CD4-positive, alpha-beta T cell (primary cell): ENCODE measurements at places on chromosomes 4 and X. TPM values are rescaled to one million over a fixed set of nuclear protein-coding genes. Genes with fewer than 3 reads are reported as not detected.

GRCh38 chr4:51960486-51960885, 59.7 kb downstream of the LRRC66 start:
- DNase-seq, result no peak

DNA sequence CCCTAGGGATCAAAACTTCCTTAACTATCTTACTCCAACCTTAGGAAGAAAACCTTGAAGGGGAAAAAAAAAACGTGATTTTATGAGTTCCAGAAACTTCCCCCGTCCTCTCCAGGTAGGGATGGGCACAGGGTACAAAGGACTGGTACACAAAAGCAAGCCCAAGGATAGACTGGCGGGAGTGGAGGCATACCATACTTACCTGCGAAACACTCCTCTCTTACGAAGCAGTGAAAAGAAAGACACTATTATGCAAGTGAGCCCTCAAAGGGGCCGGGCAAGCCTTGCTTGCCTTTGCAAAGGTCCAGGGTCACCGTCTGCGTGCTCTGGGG, 651 bp downstream of the TSPAN6 start:
- no peak for DNase-seq

DNA sequence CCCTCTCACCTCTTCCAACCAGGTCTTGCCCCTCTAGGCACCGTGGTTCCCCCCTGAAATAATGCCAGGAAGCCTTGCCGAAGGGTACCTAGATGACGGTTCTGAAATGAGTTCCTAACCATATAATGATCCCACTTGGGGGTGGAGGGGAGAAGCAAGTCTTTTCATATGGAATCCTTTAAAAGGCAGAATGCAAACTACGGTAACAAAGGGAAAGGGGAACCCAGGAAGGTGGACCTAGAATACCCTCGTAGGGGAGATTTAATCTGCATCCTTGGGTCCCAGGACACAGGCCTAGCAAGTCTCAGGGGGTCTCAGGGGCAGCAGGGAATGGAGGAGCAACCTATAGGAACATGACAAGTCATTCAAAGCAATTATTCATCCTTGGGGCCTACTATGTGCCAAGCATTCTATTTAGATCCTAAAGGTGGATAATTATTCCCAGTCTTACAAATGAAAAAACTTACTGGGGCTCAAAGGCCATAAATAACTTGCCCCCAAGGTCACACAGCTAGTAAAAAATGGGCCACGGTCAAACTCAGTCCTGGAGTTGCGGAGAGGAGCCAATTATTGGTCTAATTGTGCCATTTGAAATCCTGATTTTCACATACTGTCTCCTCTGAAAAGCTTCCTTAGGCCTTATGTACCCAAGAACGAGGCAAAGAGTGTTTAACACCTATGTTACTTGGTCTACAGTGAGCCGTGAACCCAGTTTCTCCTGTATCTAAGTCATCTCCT, 8.8 kb downstream of the BCOR start:
- no peak for DNase-seq

GRCh38 chrX:134721766-134722532, 63.7 kb upstream of the PLAC1 start:
- no peak for DNase-seq

- DNase-seq, result no peak
Observed at GRCh38 chr4:185721190-185722028, 90.6 kb downstream of the SORBS2 start.

DNA sequence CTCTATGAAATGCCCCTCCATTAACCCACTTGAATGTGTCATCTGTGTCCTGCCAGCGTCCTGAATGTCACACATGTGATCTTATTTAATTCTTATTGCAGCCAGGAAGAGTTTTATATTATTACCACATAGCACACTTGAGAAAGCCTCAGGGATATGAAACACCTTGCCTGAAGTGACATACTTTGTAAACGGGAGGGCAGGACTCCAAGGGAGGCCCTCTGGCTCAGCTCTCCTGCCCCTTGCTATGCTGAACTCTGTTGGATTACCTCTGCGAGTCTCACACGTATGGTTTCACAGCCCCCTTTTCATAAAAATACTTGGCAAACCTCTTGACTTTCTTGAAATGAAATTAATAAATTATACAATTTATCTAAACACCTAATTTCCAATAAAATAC, 11.1 kb upstream of the ZCCHC4 start:
- no peak for DNase-seq

- DNase-seq, result no peak
Observed at GRCh38 chrX:19127649-19128168, 5.4 kb upstream of the ADGRG2 start.

GRCh38 chrX:108426262-108426661, 12.0 kb downstream of the COL4A6 start:
- DNase-seq, result no peak

GRCh38 chrX:51641421-51642021, 22.8 kb upstream of the CENPVL3 start:
- DNase-seq, result no peak

DNA sequence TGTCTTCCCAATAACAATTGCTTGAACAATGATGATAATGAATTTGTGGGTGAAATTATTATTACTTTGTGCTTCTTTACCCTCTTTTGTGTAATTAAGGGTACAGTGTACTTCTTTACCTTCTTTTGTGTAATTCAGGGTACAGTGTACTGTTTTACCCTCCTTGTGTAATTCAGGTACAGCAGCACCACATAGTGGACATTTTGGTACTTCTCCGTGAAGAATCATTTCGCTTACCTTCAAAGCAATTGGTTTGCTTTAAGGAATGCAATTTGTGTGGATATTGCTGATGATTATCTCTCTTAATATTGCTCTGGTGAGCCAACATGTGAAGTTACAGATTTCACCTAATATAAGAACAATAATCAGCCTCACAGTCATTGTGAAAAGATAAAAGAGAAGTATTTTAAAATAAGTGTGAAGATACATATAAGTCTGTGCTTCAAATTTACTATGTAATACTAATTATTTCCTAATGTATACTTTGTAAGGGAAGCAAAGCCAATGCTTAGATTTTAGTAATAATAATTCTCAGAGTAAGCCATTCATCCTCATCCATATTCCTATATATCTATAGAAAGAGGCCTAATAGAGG, 27.2 kb upstream of the SEC24B start:
- DNase-seq, result no peak

- DNase-seq, result no peak
Observed at GRCh38 chr4:110361921-110362320, 114.0 kb upstream of the ENPEP start.

DNA sequence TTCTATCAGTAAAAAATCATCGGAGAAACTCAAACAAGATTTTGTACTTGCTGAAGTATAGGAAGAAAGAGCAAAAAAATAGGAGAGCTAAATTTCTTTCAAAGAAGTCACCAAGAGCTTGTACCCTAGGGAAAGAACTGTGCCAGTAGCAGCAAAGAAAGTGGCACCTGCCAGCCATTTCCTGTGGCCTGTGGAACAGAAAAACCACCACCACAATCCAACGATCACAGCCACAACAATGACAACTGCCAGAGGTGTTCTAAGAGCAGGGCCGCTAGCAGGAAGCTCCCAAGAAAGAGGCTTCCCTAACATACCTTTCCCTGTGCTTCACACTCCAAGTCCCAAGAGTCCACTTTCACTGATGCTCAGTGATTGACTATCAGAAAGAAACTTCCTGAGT, 266.1 kb upstream of the GPC4 start:
- DNase-seq, result no peak

GRCh38 chr4:67874986-67875385, 8.8 kb downstream of the TMPRSS11D start:
- DNase-seq, result no peak

GRCh38 chr4:41949531-41949930, 14.3 kb downstream of the TMEM33 start:
- no peak for DNase-seq

GRCh38 chrX:68413254-68413653, 20.0 kb downstream of the OPHN1 start:
- no peak for DNase-seq

DNA sequence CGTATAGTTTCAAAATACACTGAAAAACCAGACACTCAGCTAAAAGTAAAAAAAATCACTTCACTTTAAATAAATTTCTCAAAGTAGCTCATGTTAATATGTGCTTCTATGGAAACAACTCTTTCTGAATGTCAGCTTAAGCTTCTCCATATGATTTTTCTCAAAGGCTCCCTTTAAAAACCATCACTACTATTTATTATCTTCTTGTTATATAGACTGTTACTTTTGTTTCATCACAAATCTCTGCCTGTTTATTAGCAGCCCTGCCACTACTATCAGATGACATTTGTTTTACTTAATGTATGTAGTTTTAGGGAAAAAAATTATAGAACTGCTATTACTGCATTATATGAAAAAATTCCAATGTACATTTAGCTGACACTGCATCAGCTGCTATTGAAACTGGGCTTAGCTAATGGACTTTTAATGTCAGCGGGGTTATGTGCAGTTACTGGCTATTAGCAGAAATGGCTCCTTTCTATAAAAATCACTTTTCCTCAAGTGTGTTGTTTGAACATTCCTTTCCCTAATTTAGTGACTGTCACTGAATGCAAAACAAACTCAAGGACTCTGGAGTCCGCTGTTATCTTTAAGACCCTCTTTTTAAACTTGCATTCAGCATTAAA, 10.8 kb downstream of the UNC5C start:
- DNase-seq, result no peak

DNA sequence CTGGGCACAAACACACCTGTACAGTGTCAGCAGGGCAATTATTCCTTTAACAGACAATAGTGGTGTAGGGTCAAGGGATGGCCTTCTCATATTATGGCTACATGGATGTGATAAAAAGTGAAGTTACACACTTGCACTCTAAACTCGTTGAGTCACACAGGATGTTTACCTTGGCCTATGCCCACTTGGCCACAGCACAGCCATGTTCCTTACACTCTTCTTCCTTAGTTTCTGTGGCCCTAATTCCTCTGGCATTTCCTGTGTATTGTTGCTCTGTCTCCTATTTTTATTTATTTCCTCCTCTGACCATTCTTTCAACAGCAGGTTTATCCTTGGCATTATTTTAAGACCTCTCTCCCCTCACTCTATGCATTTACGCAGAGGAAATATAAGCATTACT, 86.8 kb upstream of the NPFFR2 start:
- DNase-seq, result no peak

DNA sequence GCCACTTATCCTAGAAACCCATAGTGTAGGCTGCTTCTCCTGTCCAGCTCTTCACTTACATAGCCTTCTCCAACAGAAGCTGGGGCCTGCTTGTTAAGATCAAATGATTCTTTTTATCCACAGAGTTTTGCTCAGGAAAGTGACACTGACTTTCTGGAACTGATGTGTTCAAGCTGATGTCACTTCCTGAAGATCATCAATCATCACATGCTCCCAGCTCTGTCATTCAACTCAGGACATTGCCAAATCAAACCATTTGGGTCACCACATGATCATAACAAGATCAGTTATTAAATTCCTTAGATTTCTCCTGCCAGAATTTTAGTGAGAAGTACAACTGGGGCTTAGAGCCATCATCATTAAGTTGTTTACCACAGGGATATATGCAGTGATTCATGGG, 39.4 kb downstream of the GLRA3 start:
- no peak for DNase-seq

DNA sequence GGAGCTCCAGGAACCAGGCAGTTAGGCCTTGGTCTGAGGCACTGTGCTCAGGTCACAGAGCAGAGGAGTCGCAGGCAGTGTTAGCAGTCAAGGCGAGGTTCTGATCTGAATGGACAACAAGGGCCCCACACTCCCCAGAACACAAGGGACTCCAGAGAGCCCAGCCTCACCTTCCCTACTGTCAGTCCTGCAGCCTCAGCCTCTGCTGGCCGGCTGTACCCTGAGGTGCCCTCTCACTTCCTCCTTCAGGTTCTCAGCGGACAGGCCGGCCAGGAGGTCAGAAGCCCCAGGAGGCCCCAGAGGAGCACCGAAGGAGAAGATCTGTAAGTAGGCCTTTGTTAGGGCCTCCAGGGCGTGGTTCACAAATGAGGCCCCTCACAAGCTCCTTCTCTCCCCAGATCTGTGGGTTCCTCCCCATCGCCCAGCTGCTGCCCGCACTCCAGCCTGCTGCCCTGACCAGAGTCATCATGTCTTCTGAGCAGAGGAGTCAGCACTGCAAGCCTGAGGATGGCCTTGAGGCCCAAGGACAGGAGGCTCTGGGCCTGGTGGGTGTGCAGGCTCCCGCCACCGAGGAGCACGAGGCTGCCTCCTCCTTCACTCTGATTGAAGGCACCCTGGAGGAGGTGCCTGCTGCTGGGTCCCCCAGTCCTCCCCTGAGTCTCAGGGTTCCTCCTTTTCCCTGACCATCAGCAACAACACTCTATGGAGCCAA, 26.2 kb downstream of the MAGEA9 start:
- DNase-seq, result no peak

DNA sequence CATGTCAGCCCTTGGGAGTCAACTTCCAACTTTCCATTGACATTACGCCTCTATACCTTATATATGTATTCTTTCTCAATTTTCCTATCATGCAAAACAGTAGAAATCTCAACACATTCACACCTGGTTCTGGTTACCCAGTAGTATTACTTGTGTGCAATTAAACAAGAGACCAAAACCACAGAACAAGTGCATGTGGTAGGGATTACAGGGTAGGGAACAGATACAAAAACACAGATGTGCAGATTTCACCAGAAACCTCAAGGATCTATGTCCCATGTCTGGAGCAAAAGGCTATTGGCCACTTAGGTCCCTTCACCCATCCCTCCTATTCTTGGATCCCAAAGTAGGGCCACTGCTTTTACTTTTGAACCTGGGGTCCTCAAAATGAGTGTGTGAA, 143.6 kb upstream of the ZCCHC13 start:
- DNase-seq, result no peak

DNA sequence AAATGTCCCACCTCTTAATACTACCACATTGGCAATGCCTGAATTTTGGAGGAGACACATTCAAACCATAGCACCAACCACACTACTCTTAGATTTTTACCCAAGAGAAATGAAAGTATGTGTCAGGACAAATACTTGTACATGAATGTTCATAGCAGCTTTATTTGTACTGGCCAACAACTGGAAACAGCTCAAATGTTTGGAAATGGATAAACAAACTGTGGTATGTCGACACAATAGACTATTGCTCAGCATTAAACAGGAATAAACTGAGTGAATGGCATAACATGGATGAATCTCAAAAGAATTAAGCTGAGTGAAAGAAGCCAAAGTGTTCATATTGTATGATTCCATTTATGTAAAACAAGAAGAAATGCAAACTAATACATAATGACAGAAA, 18.5 kb upstream of the EDA start:
- DNase-seq, result no peak

- no peak for DNase-seq
Observed at GRCh38 chr4:173230062-173230461, 61.5 kb downstream of the GALNT7 start.

KLF8 gene
- 5.6 TPM for total RNA-seq

ERAS gene
- total RNA-seq, result not detected

GJB1 gene
- not detected for total RNA-seq

ARHGAP10 gene
- 5.6 TPM for total RNA-seq

HHIP gene
- not detected for total RNA-seq

RTL9 gene
- total RNA-seq, result not detected

ATP8A1 gene
- 45.5 TPM for total RNA-seq

TMPRSS11A gene
- total RNA-seq, result not detected

RGN gene
- total RNA-seq, result not detected
